ENCODE measurements at places on chromosomes 12 and 14.

DNA sequence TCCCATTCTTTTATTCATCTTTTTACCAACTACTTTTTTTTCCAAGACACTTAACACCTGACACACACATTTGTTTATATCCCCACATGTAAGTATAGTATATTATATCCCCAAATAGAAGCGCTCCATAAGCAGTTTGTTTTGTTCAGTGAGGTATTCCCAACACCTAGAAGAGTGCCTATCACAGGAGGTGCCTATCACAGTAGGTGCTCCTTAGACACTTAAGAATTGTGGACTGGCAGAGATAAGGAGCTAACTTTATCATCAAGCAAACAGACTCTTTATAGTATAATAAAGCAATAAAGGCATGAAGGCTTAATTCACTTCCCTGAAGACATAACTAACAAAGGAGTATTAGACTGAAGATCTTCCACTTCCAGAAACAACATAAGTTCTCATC is 29.1 kb downstream of the OSBPL8 start:
- no peak for DNase-seq

DNA sequence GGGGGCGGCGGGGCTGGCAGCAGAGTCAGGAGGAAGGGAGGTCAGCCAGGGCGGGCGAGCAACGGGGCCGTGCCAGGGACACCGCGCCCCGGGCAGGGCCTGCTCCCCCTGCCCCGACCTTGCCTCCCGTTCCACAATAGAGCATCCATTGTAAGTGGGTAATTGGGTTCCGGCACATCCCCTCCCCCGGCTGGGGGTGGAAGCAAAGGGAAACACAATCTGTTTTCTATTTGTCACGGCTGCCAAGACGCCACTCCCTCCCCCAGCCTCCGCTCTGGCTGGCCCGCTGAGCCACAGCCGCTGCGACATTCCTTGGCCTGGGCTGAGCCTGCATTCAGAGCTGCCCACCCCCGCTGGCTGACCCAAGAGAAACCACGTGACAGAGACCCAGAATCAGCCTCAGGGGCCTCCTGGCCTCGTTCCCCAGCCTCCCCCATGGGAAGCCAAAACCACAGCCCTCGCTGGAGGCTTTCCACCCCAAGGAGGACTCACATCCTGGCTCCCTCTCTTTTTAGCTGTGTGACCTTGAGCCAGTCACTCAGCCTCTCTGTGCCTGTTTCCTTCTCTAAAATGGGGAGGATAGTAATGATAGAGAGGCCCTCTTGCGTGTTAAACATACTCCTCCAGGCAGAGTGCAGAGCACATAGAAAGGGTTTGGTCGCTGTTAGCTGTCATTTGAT is 117.6 kb downstream of the SCARB1 start:
- no peak for DNase-seq

DNA sequence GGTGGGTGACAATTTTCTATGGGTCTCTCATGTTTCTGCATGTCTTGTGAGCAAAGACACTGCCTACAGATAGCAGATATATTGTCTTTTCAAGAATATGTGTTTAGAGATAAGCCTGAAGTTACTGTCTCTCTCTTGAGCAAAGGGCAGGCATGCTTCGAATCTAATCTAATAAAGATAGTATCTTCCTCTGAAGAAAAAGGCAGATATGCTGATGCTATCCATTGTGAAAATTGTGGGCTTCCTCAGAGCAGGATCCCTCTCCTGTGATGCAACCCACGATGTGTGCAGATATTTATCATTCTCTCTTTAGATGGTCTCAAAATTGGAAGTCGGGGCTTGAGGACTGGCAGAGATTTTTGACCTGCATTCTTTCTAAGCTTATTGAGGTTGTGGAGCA is 187.0 kb downstream of the DACT1 start:
- no peak for DNase-seq

DNA sequence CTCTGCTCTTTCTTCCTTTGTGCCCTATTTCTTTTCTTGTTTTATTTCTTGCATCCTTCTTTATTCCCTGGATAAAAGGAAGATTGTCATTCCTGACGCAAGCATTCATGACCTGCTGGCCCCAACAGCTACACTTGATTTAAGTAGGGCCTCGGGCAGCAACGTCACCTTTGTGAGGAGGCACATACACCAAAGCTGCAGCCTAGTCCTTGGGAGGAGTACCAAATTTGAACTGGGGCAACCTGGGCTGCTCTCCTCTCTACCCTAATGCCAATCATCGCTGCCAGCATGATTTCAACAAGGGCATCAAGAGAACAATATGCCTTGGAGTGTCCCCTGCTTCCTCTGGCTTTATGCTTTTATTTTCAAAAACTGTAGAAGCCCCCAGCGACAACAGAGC is 76.4 kb downstream of the C12orf50 start:
- no peak for DNase-seq

GRCh38 chr14:23365732-23366425 is 907 bp upstream of the EFS start:
- no peak for DNase-seq

Measured in AG04450 (cell line).